ENCODE measurements at places on chromosomes 2 and 18.

DNA sequence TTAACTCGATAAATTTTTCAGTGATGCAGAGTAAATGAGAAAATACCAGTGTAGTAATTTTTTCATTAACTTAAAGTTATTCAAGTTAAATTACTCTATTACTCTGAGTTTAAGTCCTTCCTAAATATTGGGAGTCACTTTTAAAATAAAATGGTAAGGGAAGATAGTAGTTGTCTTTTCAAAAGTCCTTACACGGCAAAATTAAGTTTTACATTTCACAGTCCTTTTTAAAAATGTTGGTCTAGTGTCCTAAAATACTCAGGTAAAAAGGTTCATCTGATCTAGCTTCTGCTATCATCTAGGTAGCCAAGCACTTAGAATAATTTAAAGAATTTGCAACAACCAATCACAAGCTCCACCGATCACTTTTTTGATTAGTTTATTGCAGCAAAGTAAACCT lies 146.9 kb downstream of the MEMO1 start:
- DNase-seq, result no peak

GRCh38 chr18:9048236-9048635 lies 54.3 kb upstream of the NDUFV2 start:
- no peak for DNase-seq

DNA sequence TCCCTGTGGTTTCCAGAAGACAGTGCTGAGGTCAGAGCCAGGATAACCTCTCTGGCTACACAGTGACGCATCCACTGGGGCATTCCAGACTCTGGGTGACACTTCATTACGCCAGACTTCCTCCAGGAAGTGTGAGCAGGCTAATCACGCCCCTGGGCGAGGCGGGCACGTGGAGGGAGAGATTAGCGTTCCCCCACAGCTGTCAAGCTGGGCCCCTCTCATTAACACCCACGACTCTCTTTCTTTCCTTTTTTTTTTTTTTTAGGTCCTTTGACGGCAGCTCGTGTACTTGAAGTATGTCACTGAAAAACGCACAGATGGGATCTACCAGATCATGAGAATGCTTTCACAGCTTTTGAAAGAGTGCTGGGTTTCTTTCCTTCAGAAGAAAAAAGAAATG lies 274.6 kb downstream of the AFF3 start:
- no peak for DNase-seq

- DNase-seq, result no peak
Measured at GRCh38 chr2:28615706-28616105, 119.8 kb downstream of the PLB1 start.

DNA sequence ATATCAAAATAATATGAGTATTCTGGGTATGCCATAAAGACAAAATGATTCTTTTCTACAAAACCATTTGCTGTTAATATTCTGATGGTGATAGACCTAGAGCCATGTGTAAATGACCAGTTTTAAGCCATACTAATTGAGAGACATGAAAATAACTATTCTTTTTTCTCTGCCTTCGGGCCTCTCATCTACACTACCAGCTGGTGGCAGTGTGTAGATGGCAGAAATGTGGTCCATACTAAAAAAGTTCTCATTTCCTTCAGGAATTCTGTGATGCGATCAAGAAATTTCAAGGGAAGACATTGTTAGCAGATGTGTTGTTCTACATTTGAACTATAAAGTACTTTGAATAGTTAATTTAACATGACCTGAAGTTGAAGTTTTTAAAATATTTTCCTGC lies 485.2 kb downstream of the TRIB2 start:
- DNase-seq, result no peak

GRCh38 chr18:21168880-21169279 lies 57.3 kb upstream of the ROCK1 start:
- no peak for DNase-seq

DNA sequence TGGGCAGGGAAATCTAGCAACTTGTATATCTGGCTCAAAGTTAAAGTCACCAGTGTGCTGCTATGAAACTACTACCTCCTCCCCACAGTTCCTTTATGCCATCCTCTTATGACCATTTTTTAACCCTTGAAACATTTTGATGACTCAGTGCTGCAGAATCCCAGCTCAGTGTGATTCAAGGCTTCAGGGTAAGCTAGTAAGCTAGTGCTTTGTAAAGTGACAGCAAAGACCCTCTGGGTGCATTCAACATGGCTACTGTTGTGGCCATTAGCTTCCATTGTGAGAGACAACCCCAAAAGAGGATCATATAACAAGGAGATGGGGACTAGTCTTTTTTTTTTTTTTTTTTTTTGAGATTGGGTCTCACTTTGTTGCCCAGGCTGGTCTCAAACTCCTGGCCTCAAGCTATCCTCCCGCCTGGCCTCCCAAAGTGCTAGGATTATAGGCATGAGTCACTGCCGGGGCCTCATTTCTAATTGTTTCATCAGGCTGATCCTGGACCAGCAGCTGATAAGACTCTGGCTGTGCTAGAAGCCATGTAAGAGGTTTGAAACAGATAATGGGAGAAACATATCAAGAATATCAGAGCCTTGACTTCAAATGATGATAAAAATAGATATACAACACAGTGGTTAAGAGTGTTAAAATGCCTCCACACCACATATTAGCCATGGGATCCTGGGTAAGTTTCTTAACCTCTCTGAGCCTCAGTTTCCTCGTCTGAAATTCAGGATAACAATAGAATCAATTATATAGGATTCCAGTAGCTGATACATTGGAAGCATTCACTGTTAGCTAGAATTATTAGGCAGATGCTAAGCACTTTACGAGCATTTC lies 65.7 kb upstream of the RTN4 start:
- no peak for DNase-seq

DNA sequence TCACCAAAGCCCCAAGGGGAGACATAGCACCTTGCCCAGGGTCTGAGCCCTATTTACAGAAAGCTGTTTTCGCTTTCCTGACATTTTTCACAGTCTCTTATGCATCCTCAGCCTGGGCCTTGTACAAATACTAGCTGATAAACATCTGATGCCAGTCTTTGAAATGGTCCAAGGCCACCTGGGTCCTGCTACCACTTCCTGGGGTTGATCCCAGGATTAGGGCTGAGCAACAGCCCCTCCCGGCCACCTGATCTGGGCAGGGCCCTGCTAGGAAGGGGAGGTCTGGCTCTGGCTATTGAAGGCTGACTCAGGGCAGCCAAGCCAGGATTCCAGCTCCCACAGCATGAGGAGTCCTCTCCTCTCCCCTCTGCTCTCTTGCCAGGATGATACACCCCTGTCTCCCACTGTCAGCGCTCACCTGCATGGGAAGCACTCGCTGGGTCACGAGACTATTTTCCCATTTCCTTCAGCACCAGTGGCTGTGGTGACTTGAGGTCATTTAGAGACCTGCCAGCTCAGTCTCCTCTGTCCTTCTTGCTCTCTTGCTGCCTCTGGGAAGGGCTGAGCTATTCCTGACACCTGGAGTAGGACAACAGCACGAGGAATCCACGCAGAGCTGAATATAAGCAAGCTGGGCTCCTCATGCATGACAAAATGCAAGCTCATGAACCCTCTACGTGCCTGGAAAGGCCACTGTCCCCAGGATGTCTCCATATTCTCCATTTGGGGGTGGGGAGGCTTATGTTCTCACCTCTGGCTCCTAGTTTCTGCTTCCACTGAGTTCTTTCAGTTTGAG lies 53.0 kb upstream of the LGALSL start:
- DNase-seq, result no peak

DNA sequence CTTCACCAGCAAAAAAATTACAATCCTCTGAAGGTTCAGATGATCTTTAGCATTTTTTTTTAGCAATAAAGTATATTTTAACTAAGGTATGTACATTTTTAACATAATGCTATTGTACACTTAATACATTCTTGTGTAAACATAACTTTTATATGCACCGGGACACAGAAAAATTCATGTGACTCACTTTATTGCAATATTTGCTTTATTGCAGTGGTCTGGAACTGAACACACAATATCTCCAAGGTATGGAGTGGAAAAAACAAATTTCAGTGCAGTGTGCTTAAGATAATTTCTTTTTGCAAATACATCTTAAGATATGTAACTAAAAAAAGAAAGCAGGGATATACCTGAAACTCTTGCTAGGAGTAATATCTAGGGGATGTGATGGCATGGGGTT lies 5.1 kb upstream of the TWSG1 start:
- no peak for DNase-seq

GRCh38 chr18:79924814-79925731 lies 26.4 kb downstream of the SLC66A2 start:
- DNase-seq, result peak; percentile 58

DNA sequence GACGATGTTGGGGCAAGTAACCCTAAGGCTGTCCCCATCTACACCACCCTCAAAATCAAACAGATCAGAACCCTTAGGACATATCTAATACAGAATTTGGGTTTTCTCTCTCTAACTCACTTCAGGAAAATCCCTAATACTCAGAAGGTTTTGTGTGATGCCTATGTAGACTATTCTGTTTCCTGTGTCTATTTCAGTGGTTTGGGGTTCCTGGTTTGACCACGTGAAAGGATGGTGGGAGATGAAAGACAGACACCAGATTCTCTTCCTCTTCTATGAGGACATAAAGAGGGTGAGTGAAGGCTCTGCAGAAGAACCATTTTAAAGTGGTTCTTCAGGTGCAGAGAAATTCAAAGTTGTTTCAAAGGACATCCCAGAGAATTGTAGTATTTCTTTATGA lies 16.3 kb downstream of the SULT1C2 start:
- no peak for DNase-seq

DNA sequence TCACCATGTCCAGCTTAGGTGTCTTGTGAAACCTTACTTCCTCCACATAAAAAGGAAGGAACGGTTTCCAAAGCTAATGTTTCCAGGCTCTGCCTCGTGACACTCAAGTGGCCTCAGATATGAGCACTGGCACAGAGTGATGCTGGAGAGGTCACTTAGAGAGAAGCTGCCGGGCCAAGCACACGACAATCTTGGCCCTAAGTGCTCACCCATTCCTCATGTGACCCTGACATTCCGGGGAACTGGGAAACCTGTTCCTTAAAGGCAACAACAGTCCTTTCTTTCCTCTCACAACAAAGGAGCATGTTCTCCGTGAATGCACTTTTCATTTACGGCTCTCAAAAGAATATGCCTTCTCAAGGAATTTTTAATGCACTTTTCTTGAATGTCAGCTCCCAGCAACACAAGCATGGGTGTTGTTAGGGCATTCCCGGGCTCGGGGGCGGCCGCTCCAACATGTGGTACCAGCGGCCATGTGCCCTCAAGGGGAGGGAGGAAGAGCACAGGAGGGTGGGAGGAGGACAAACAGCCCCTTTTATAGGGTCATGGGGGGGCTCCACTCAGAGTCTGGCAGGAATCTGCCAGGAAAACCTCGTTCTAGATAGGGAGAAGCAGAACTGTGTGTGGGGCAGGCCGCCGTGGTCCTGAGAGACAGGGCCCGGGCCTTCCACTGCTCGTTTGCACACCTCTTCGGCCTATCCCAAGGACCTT lies 118.6 kb downstream of the MBP start:
- no peak for DNase-seq

- no peak for DNase-seq
Measured at GRCh38 chr2:18118703-18119102, 240.2 kb downstream of the KCNS3 start.

GRCh38 chr2:55063713-55064323 lies 13.6 kb upstream of the RTN4 start:
- DNase-seq, result no peak

DNA sequence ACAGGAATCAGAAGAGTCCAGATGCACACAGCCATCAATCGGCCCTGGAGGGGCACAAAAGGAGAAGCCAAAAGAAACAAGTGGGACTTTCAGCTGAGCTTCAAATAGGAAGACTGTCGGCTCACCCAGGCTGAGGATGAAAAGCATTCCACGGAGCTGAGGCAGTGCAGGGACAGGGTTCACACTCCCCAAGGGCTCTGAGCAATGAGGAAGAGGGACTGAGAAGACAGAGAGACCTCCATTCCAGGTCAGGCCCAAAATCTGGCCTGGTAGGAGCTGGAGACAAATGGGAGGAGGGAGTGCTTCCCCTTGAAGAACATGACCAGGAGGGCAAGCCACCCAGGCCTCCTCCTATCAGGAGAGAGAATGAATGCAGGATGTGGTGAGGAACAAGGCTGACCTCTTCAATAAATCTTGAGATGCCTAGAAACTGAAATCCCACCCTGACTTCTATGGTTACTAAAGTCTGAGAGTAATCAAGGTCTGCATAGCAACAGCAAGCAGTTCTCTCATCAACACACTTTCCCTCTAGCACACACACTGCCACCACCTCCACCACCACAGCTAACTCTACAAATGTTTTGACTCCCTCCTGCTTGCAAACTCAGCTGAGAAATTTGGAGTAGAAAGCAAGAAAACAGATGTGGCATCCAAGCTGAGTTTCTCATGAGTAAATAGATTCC lies 434.4 kb downstream of the TNS1 start:
- no peak for DNase-seq

- no peak for DNase-seq
Measured at GRCh38 chr18:12975488-12975887, 15.7 kb upstream of the CEP192 start.

- DNase-seq, result no peak
Measured at GRCh38 chr2:144598906-144599305, 79.0 kb upstream of the ZEB2 start.

- DNase-seq, result no peak
Measured at GRCh38 chr18:45363196-45363595, 252.1 kb upstream of the SLC14A2 start.

DNA sequence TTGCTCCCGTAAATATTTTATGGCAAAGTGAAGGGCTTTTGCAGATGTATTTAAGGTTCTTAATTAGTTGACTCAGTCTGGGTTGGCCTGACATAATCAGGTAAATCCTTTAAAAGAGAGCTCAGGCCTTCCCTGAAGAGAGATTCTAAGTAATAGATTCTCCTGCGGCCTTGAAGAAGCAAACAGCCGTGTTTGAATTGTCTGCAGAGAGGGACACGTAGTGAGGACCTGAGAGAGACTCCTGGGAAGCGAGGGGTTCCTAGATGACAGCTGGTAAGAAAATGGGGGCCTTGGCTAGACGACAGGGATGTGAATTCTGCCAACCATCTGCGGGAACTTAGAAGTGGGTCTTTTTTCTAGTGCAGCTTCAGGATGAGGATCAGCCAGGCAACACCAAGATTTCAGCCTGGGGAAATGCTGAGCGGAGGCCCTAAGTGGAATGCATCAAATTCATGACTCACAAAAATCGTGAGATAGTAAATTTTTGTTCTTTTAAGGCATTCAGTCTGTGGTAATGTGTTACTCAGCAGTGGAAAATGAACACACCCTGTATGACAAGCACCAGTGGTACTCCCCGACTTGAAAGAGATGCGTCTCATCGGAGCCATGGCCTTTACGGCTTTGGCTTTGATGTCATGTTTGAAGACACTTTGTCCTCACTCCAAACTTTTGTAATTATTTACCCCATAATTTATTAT lies 62.1 kb upstream of the SMIM21 start:
- no peak for DNase-seq

- DNase-seq, result no peak
Measured at GRCh38 chr2:20917287-20917660, 94.4 kb upstream of the LDAH start.

- DNase-seq, result no peak
Measured at GRCh38 chr18:50748243-50749229, 71.3 kb downstream of the MRO start.

GRCh38 chr2:213104092-213104902 lies 47.1 kb downstream of the IKZF2 start:
- no peak for DNase-seq

Measured in NCI-H446 treated with DMSO at 0.1 percent for 48 hours (cell line).